ENCODE measurements at places on chromosomes 6 and 20. TPM values are rescaled to one million over a fixed set of nuclear protein-coding genes. Genes with fewer than 3 reads are reported as not detected.

DNA sequence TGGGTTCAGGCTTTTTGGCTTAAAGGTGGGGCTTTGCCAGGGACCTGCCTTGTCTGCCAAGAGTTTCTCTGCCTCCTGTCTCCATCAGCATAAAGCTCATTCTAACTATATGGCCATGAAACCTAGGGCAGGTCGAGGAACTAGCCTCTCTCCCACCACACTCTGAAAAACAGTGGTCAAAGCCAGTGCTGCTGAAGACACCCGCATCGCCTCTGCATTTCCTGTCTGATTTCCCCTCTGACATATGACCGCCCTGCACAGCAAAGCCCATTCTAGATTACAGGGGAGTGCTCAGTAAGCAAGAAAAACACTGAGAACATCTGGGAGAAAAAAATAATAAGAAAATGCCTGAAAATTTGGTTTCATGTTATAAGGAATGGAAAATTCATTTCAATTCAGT is 573.6 kb downstream of the PRKN start:
- H3K27ac ChIP-seq = no peak overlapping the region
- no peak overlapping the region for H3K4me3 ChIP-seq
- H3K27me3 ChIP-seq = no peaks in the 10 kb centered on the region
- no peak for DNase-seq

DNA sequence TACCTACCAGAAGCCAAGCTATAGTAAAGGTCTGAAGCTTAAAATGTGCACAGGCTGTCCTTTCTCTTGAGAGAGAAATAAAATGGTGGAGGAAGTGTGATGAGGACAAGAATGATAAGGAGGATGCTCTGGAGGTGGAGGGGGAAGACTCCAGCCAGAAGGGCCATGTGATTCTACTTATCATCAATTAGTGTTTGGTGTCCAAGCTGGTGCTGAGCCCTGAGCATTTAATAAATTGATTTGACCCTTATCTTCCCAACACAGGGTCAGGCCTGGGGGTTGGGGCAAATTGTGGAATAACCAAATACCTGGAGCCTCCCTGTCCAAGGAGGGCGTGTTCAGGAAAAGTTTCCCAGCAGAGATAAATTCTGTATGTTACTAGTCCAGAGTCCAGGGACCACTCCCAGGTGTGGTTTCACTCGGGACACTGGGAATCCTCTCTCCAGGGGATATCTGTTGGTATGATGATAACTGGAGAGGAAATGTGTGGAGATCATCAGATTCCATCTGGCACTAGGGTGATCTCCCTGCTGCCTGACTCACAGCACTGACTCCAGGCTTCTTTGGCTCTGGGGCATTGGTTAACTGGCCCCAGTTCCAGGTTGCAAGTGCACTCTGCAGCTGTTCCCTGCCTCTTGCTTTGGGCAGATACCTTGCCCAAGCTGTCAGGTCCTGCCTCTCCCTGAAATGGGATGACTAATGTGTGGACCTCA is 3.8 kb upstream of the MYBL2 start:
- no peak for DNase-seq
- no peak overlapping the region for H3K27ac ChIP-seq
- H3K36me3 ChIP-seq = peaks cover 1% of the 10 kb centered on the region
- H3K27me3 ChIP-seq = peaks cover 10% of the 10 kb centered on the region

Gene CDC5L
- 17.9 TPM for total RNA-seq

Gene ULBP1
- total RNA-seq = 9.4 TPM

DNA sequence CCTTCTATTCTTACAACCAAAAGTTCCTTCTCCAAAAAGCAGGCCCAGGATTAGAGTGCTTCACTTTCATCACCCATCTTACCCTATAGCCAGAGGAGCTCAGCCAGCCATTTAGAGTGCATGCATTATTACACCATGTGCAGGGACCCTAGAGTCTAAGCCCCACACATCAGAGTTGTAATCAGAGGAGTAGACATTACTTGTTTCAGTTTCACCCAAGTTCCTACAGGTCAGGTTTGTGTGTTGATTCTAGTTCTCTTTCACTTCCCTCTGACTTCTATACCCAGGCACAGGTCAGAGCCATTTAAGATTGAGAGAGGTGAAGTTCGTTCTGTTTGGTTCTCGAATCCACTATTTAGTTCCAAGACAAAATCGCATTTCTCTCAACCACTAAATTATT is 16.3 kb upstream of the ARFGEF3 start:
- H3K27ac ChIP-seq = no peak overlapping the region
- no peak for DNase-seq
- H3K4me3 ChIP-seq = no peak overlapping the region
- peaks cover 34% of the 10 kb centered on the region for H3K27me3 ChIP-seq
- H3K4me1 ChIP-seq = no peaks in the 10 kb centered on the region
- no peaks in the 10 kb centered on the region for H3K36me3 ChIP-seq

GRCh38 chr6:169800668-169801395 is 49.4 kb downstream of the ERMARD start:
- H3K27ac ChIP-seq = no peak overlapping the region
- H3K4me3 ChIP-seq = no peak overlapping the region
- peaks cover 42% of the 10 kb centered on the region for H3K27me3 ChIP-seq
- no peak for DNase-seq
- no peaks in the 10 kb centered on the region for H3K36me3 ChIP-seq

DNA sequence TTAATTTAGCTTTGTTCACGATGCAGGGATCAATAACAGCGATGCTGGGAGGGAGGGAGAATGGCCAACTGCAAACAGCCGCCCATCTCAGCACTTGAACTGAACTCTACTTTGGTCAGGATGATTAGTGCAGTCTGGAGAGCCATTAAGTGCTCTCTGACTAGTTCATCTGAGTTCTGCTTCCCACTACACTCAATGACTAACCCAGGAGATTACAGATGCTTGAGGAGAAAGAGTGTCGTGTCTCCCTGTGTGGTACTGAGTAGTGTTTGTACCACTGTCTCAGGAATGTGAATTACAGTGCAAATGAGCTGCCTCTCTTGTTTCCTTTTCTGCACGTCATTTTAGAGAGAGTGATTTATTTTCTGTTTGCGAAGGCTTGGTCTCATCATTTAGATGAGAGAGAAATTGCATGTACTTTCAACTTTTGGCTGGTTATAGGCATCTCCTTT is 23.5 kb downstream of the CARMIL1 start:
- no peaks in the 10 kb centered on the region for H3K27me3 ChIP-seq
- H3K4me3 ChIP-seq = no peak overlapping the region
- H3K27ac ChIP-seq = no peak overlapping the region
- DNase-seq = no peak
- H3K4me1 ChIP-seq = peaks cover 16% of the 10 kb centered on the region

- H3K4me3 ChIP-seq = no peak overlapping the region
- no peak for DNase-seq
- H3K27ac ChIP-seq = no peak overlapping the region
- H3K27me3 ChIP-seq = no peaks in the 10 kb centered on the region
- H3K36me3 ChIP-seq = no peaks in the 10 kb centered on the region
Measured at GRCh38 chr6:119728935-119729334, 379.4 kb upstream of the MAN1A1 start.

GRCh38 chr6:2514965-2515543 is 235.7 kb downstream of the MYLK4 start:
- H3K36me3 ChIP-seq = peaks cover 3% of the 10 kb centered on the region
- no peak for DNase-seq
- H3K27me3 ChIP-seq = peaks cover 52% of the 10 kb centered on the region
- no peak overlapping the region for H3K4me3 ChIP-seq
- no peaks in the 10 kb centered on the region for H3K4me1 ChIP-seq

All from activated T-cell treated with anti-CD3 and anti-CD28 coated beads, Interleukin-2, amount 50 U/mL, for 72 hours (primary cell).